ENCODE measurements at places on chromosomes 3 and 15. TPM values are rescaled to one million over a fixed set of nuclear protein-coding genes. Genes with fewer than 3 reads are reported as not detected.
A peak's percentile ranks its signal among the peaks of the same experiment; 100 is the strongest.

DNA sequence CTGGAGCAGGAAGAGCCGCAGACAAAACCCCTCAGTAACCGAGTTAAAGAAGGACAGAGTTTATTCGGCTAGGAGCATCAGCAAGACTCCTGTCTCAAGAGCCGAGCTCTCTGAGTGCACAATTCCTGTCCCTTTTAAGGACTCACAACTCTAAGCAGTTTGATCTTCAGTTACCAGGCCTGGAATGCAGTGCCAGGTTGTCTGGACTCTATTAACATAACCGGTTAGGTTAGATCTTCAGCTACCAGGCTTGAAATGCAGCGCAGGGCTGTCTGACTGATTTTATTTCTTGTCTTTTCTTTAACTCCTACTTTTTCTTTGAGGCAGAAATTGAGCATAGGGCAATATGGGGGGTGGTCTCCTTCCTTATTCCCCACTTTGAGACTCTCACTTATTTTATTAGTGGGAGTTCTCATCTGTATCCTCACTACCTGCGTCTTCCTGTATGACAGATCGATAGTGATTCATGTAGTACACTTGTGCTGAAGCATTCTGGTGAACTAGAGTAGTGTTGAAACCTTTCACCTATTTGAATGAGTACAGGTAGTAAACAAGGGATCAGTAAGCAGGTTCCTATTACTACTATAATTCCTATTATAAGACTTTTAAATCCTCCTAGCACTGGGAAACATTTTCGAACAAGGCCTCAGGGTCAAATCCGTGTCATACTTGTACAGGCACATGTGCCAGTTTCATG, 325.0 kb downstream of the CGGBP1 start:
- no peak for DNase-seq

- DNase-seq, result no peak
These were observed 7.8 kb upstream of the PRTG start for GRCh38 chr15:55750706-55751105.

DNA sequence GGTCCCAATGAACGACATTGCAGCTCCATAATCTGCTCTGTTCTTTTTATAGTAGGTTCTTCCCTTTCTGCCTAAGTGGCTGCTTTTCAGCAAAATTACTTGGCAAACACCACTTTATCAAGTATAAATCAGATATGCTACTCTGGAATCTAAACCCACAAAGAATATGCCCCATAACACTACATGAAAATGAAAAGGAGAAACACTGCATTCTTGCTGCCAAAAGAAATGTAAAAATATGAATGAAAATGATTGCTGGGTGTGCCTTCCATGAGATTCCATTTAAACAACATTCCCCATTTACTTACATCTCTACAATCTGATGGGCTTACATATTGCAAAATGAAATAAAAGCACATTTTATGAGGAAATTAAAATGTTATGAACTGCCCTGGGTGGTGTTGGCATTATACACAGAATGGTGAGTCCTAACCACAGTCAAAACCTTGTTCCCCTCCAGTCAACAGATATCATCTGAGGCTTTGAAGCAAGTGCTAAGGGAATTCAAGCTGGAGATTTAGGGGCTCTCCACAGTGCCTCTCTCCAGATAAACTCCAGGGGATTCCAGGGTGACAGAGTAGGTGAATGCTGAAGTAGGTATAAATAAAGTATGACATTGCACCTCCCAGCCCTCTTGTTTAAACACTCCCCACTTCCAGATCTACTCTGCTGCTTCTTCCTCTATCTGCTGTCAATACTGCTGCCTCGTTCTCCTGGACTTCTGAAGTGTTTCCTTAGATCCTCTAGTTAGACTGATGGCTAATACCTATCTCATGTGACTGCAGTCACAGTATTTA, 136.5 kb downstream of the RORA start:
- no peak for DNase-seq

DNA sequence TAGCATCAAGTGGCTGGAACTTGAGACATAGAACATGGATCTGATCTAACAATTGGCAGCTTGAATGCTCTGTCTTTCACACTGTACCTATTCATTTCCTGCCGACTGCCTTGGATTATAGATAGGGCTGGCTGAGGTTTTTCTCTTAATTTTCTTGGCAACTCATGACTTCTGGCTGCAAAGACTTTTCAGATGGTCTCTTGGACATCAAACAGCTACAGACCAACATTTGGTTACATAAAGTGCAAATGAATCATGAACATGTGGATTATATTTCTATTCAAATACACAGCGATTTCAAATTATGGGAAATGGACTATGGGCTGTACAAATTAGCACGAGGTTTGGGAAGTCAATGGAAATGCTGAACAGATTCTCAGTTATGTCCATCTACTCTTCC, 26.2 kb upstream of the IL16 start:
- no peak for DNase-seq

DNA sequence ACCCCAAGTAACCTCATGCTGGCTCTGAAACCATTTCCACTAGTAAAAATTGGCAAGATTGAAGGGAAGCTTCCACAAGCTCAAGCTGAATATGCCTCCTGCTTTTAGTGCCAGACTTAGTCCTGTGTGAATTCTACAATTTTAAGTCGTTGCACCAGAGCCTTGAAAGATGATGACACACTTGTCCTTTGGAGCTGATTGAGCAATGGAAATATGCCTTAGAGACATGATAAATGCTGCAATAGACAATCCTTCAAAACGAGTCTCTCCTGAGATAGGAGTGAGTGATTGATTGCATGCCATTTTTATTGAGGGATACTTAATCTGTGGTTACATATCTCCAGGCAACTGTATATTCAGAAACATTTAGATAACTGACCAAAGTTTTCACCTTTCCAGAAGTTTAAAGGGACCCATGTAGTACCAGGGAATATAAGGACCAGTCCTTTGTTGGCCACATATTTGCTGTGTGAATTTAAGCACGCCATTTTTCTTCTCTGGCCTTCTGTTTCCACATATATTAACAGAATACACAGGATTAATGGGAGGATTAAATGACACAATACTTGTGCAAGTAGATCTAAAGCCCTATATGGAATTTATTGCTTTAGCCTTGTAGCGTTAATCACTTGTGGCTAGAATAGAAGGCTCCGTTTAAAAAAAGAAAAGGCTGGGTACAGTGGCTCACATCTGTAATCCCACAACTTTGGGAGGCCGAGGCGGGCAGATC, 65.1 kb downstream of the PPARG start:
- DNase-seq, result no peak

DNA sequence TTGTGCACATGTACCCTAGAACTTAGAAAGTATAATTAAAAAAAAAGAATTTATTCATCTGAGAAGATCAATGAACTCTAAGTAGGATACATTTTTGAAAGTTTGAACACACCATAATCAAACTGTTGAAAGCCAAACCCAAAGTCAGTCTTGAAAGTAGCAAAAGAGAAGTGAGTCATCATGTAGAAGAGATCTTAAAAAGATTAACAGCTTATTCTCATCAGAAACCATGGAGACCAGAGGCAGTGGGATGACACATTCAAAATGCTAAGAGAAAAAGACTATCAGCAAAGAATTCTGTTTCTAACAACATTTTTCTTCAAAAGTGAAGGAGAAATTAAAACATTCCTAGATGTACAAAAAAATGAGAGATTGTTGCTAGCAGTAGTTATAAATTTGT, 60.7 kb downstream of the TIMP4 start:
- DNase-seq, result no peak

- DNase-seq, result peak; percentile 4
These were observed 16.6 kb upstream of the KLF13 start for GRCh38 chr15:31309893-31310606.

Gene GLDN
- polyA plus RNA-seq, result 0.61 TPM

Gene ZIC1
- 1.4 TPM for polyA plus RNA-seq

Gene CP
- polyA plus RNA-seq, result 6.1 TPM

Gene TEX55
- polyA plus RNA-seq, result 176 TPM

Gene CYP8B1
- not detected for polyA plus RNA-seq

Gene APBA2
- 18.5 TPM for polyA plus RNA-seq
